Stimulated activated CD8-positive, alpha-beta memory T cell treated with anti-CD3 and anti-CD28 coated beads, Interleukin-7, amount 100 ng/mL, for 1 hour (primary cell): ENCODE measurements at places on chromosomes 2 and 18.

GRCh38 chr18:63078471-63078870 lies 241.1 kb downstream of the BCL2 start:
- no peak for DNase-seq

- DNase-seq: no peak
Measured at GRCh38 chr2:62856228-62857040, 150.9 kb downstream of the EHBP1 start.

- no peak for DNase-seq
Measured at GRCh38 chr2:226916669-226917068, 80.8 kb downstream of the RHBDD1 start.

GRCh38 chr2:240248721-240249422 lies 108.4 kb upstream of the OTOS start:
- DNase-seq: no peak

DNA sequence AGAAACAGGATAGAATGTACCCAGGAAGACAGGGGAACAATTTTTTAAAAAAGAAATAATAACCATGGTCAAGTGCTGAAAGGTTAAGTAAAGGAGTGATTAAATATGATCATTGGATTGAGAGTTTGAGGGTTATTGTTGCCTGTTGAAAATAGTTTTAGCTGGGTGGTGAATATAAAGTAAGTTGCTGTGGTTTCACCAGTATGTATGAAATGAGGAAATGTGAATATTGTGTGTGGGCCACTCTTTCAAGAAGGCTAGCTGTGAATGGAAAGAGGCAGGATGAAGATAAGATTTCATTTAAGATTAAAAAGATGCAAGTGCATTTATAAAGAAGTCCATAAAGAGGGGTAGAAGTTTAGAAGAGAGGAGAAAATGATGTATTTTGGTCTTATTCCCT lies 53.8 kb downstream of the GULP1 start:
- DNase-seq: no peak

DNA sequence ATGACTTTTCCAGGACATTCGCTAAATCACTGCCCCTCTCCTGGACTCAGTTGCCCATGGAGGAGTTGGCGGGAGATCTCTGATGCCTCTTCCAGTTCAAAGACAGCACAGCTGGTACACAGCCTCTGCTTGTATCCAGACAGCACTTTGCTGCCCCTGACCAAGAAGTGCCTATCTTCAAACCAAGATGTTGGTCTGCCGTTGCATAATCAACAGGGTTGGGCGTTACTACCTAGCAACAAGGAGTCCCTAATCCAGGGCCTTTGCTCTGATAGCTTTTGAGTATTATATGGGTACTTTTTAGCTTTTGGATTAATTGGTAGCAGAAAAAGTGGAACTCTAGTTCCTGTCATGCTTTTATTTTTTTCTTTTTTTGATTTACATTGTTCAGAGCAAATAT lies 166.6 kb downstream of the FAM210A start:
- no peak for DNase-seq

DNA sequence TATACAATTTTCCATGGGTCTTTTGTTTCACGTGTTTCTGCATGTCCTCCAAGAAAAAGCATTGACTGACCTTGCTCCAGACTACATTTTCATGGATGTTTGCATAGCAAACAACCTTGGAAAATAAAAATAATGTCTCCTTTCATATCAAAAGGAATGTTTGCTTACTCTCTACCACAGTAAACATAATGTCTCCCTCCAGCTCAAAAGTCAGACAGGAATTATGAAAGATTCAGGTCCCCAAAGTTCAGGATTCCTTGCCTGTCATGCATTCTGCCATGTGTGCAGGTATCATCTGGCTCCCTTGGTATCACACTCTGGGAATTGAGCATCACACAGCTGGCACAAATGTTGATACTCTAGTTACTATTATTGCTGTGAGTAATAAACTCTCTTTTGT lies 103.1 kb upstream of the ZC3H15 start:
- DNase-seq: no peak
